ENCODE measurements at places on chromosomes 1 and 21. TPM values are rescaled to one million over a fixed set of nuclear protein-coding genes. Genes with fewer than 3 reads are reported as not detected.

Gene VCAM1
- not detected for total RNA-seq

Gene S100A7
- total RNA-seq, result 13.3 TPM

Gene ACTN2
- total RNA-seq, result not detected

Gene KLF17
- not detected for total RNA-seq

Gene NIBAN1
- 29.3 TPM for total RNA-seq

Gene COL24A1
- total RNA-seq, result not detected

Gene PLA2G2D
- total RNA-seq, result not detected

Gene CHRM3
- not detected for total RNA-seq

Gene DNASE2B
- total RNA-seq, result not detected

Gene AK2
- total RNA-seq, result 323 TPM

Gene BTBD8
- total RNA-seq, result 2.1 TPM

Gene GPR3
- 1.0 TPM for total RNA-seq

Gene LENEP
- not detected for total RNA-seq

Gene GLIS1
- 0.04 TPM for total RNA-seq

Gene MOB3C
- total RNA-seq, result 11.4 TPM

Gene GUCA2B
- total RNA-seq, result not detected

Gene ZCCHC17
- total RNA-seq, result 49.7 TPM

Gene EPHA2
- total RNA-seq, result 110 TPM

Gene CFAP107
- total RNA-seq, result not detected

Gene CD2
- total RNA-seq, result not detected

Gene KMO
- total RNA-seq, result under 0.01 TPM

Gene AUNIP
- 5.2 TPM for total RNA-seq
